Activated T-cell treated with anti-CD3 and anti-CD28 coated beads for 4 hours (primary cell): ENCODE measurements at places on chromosomes 1 and 21.

- DNase-seq: no peak
Observed at GRCh38 chr1:22408230-22408629, 43.4 kb upstream of the ZBTB40 start.

GRCh38 chr1:53601867-53602775 is 136.8 kb downstream of the GLIS1 start:
- DNase-seq: no peak

DNA sequence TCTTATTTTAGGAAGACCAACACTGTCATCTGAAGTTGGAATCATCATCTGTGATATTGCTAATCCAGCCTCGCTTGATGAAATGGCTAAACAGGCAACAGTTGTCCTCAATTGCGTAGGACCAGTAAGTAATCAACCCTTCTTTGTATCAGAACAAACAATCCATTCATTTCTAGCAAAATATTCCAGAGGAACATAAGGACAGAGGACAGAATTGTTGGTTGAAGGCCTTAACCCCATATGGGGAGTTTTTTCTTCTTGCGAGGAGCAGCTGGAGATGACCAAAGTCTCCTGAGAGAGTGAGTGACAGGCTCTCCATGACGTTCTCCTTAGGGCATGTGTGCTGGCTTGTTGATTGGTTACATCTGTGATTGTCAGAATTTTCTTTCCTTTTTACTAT is 2.7 kb downstream of the SCCPDH start:
- DNase-seq: no peak

- DNase-seq: no peak
Observed at GRCh38 chr1:56977910-56978309, 12.1 kb upstream of the C8B start.

- no peak for DNase-seq
Observed at GRCh38 chr1:35178874-35179380, 14.0 kb downstream of the SFPQ start.

DNA sequence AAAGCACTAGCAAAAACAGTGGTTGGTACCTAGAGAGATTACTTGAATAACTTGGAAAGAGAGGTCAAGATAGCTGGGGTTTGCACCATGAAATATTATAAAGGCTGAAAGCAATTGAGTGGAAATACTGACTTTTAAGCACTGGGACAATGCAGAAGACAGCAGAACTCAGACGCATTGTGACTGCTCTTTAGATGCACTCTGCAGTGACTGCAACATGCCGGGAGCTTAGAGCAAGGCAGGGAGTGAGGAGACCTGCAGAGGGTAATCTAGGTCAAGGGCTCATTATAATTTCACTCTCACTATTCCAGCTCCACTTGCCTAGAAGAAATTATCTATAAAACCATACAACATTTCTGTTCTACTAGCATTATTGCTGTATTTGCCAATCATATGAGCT is 36.6 kb downstream of the OLFM3 start:
- DNase-seq: no peak

DNA sequence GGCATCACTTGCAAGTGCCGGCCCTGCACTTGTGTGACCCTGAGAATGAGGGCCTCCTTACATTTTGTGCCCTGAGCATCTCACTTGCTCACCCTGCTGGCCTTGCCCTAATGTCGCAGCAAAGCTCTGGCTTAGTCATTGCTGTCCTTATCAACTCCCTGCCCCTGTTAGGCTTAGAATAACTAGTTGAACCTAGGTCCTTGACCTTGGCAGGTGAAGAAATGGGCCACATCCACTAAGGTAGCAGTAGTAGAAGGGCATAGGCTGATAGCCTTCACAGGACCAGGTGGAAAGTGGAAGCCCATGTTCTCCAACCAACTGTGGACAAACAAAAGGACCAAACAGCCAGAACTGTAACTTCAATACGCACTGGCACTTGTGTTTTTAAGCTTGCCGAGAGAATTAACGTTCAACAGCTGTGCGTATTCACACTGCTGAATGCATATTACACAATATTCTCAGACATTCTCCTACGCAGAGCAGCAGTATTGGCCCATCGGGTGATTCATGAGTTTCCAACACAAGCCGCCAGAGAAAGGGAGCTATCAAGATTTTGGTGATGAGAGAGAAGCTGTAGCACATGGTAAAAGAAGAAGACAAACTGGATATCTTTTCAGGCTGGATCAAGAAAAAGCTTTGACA is 27.7 kb upstream of the PTGFRN start:
- DNase-seq: no peak
